ENCODE measurements at places on chromosomes 6 and 20. TPM values are rescaled to one million over a fixed set of nuclear protein-coding genes. Genes with fewer than 3 reads are reported as not detected.

DNA sequence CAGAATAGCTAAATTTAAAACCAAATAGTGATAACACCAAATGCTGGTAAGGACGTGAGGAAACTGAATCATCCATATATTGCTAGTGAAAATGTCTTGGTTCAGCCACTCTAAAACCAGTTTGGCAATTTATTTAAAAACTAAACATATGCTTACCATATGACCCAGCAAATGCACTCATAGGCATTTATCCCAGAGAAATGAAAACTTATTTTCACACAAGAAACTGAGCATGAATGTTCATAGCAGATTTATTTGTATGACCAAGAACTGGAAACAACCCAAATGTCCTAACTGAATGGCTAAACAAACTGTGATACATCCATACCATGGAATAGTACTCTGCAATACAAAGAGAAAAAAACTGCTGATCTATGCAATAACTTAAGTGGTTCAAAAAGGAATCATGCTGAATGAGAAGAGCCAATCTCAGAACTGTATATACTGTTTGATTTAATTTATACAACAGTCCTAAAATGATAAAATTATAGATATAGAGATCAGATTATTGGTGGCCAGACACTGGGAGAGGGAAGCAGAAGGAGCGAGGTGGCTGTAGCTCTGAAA is 115.6 kb upstream of the ADGRF1 start:
- no peak for DNase-seq

The NKX2-2 gene
- total RNA-seq = not detected

The TFAP2D gene
- total RNA-seq = not detected

- DNase-seq = no peak
Observed at GRCh38 chr6:70663881-70664466, 3.7 kb upstream of the SMAP1 start.

The ENPP5 gene
- 0.34 TPM for total RNA-seq

DNA sequence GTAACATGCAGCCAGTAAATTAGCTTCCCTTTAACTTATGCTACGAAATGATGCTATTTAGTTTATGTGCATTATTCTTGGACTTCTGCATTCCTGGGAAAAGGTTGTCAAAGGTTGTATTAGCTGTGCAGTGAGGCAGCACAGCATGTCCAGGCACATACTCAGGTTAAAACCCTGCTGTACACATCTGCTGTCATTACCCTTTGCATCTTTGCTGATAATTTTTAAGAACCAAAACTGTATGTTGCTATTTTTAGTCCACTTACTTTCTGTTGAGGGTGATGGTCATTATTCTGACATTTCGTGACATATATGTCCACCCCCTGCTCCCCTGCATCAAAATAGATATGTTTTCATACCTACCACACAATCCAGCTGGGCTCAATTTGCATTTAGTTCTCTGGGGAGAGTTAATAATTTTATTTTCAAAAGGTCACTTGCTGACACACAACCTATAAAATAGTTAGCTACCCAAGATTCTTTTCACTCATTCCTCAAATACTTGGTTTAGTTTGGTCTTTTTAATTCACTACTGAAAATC is 142.5 kb upstream of the SPACA1 start:
- DNase-seq = no peak

The SEL1L2 gene
- not detected for total RNA-seq

All from lower leg skin (tissue), 4 donors.